ENCODE measurements at places on chromosomes 1 and 21.

DNA sequence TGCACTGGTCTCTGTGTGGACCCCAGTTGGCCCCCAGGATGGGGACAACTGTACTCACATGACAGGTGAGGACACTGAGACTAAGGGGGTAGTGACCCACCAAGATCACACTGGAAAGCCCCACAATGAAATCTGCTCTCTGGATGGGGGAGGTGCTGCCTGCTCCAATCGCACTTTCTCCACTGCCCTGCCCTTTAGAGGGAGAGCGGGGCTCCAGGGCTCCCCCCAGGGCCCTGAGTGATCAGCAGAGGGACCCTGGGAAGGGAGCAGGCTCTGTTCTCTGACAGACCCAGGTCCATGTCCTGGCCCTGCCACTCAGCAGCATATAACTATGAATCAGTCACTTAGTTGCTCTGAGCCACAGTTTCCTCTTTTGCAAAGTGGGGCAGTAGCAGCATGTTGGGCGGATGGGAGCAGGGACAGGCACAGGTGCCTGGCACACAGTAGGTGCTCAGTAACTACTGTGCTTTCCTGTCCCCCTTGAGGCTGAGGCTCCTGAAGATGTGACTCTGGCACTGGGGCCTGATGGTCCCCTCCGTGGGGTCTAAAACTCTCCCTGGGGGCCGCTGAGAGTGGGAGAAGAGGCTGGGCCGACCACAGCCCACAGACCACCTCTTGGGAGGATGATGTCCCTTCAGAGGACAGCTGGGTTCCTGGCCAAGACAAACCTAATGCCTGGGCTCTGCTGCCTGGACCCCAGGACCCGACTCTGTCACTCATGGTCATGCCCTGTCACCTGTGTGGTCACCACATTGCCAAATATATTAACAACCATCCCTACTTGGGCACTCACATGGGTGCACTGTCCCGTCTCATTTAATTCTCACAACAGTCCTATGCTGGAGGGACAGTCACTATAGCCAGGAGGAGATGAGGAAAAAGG is 222.7 kb downstream of the PTPRU start:
- DNase-seq, result no peak

DNA sequence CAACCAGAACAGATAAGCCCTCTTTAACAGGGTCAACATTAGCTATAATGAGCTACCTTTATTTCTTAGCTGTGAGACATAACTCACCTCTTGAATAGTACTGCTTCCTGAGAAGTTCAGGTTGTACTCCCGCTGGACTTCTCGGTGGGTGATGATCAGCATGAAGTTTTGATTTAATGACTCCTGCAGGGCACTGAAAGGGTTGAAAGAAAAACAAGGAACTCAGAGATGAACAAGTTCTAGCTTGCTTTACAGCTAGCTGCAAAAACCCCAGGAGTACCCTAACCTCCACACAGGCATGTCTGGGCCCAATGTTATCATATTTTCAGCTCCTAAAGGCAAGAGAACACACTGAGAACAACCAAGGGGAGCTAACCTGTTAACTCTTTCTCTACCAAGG is 254.4 kb downstream of the FAF1 start:
- DNase-seq, result no peak

- DNase-seq, result no peak
These were observed 5.9 kb upstream of the CXADR start for GRCh38 chr21:17506951-17507350.

DNA sequence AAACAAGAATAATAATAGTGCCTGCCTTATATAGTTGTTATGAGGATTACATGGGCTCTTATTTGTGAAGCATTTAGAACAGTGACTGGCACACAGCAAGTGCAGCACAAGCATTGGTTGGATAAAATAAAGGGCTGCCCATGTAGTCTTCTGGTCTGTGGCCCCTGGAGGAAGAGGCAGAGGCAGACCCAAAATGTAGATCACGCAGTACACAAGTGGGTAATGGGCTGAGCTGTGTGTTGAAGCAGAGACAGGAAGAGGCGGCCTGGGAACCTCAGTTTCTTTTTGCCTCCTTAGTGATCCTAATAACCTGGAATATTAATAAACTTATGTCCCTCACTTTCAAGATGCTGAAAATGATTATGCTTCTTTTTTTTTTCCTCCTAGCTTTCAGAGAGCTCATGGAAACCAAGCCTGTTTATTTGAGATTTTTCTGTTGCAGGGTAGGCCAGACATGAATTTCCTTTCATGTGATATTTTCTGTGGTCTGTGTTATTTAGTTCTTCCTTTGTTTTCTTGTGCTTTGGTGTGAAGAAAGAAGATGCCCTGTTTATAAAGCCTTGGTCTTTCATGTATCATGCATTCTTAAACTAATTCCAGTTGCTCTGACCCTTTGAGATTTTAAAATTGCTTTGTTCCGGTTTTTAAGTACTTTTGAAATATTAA is 42.5 kb downstream of the LRRC8D start:
- DNase-seq, result no peak

All from nucleus accumbens (tissue), 56 donors.